CD4-positive, alpha-beta T cell treated with Interleukin-10 for 1 hour (primary cell): ENCODE measurements at places on chromosomes 7 and 10.
A peak's percentile ranks its signal among the peaks of the same experiment; 100 is the strongest.

DNA sequence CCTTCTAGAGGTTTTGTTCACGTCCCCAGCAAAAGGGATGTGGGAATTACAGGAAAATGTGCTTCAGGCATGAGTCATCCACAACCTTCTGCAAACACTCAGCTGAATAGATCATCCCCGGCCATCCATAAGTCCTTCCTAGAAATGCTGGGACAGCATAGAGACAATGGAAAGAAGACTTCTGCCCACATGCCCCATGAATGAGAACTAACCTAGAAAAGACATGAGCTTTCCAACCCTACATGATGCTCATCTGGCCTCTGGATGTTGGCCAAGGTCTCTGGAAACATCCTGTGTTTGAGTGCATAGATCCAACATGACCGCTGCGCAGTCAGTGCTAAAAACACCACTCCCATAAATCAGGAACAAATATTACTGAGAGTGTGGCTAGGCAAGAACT is 277.5 kb downstream of the PLXNA4 start:
- DNase-seq: no peak

DNA sequence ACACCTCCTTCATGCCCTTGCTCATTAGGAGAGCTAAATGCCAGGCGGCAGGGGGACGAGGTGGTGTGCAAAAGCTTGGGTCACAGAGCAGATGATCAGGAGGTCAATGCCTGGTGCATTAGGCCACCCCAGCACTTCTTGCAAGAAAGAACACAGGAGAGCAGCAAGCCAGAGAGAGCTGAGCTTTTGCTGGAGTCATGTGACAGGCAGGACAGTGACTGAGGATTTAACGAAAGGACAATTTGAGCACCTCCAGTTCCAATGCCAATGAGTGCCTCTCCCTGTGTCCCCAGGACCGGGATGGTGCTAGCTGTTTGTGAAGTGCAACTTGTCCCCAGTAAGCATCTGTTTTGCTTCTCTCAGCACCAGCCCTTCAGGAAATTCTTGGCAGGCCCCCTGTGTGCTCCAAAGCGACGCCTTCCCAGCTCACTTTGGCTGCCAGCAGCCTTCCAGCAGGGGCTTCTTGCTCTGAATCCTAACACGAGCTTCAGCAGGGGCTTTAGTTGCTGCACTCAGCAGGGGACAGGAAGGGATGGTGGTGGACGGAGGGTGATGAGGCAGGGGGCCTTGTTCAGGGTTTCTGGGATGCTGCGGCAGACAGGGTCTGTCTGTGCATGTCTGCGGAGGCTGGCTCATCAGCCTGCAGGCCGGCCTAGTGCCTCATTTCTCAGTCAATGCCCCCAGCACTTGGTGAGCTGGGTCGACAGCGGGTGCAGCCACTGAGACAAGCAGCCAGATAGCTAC is 368.1 kb downstream of the RPS24 start:
- no peak for DNase-seq

DNA sequence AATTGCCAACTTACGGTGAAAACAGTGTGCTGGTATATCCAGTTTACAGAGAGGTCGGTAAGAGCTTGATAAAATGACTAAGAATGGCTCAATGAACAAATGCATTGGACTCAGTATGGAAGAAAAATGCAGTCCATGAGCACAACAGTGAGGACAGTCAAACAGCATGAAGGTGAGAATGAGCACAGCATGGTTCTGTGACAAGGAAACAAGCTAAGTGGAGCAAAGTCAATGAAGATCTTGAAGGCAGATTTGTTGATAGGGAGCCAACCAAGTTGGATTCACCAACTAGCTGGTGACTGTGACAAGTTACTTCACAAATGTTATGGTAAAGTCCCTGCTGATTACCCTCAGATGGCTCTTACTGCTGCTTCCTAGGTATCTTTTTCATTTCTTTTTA is 75.9 kb downstream of the SHOC2 start:
- no peak for DNase-seq

GRCh38 chr7:30117896-30118295 is 16.9 kb upstream of the MTURN start:
- DNase-seq: no peak

GRCh38 chr10:96275685-96276418 is 4.5 kb upstream of the BLNK start:
- DNase-seq: no peak

DNA sequence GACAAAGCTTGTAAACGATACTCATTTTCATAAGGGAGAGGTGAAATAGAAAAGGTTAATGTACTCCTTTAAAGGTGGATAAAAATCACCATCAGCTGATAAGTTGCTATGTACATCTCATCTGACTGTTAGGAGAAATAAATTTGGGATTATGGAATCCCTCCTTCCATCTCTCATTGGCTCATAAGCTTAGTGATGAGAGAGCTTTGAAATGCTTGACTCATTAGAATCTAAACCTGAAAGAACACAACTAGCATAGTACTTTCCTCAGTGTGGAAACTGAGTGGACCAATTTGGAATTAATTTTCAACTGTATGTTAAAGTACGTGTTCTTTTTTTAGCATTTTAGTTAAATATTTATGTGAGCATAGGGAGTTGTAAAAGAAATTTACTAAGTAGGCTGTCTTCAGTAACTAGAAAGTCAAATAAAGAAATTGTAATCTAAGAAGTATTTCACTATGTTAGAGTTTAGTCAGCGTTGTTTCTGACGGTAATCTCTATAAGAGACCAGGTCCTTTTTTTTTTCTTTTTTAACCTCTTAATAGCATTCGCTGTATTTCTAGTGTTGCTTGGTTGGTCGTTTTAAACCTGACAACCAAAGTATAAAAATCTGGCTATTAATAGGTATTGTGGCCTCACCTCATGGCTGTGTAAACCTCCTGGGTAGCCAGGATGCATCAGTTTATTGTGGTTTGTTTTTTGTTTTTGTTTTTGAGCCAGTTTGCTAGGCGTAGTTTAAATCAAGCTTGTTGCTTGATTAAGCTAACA is 34.4 kb downstream of the FHIP2A start:
- DNase-seq: peak; percentile 23
